LHCN-M2 (cell line): ENCODE measurements at places on chromosomes 5 and 9. TPM values are rescaled to one million over a fixed set of nuclear protein-coding genes. Genes with fewer than 3 reads are reported as not detected.

- peak; percentile 48 for DNase-seq
These were observed 32.0 kb upstream of the ADAM19 start for GRCh38 chr5:157607371-157608161.

DNA sequence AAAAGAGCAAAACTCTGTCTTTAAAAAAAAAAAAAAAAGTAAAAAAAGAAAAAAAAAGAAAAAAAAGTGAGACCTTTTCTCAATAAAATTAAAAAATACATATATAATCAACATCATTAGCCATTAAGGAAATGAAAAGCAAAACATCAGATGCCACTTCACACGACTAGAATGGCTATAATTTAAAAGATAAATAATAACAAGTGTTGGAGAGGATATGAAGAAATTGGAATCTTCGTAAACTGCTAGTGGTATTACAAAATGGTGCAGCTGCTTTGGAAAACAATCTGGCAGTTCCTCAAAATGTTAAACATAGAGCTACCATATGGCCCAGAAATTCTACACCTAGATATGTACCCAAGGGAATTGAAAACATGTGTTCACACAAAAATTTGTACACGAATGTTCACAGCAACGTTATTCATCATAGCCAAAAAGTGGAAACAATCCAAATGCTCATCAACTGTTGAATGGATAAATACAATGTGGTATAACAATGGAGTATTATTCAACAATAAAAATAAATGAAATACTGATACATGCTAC lies 45.3 kb upstream of the SIL1 start:
- DNase-seq, result peak; percentile 60

The PTPRD gene
- not detected in 2 replicates for total RNA-seq

DNA sequence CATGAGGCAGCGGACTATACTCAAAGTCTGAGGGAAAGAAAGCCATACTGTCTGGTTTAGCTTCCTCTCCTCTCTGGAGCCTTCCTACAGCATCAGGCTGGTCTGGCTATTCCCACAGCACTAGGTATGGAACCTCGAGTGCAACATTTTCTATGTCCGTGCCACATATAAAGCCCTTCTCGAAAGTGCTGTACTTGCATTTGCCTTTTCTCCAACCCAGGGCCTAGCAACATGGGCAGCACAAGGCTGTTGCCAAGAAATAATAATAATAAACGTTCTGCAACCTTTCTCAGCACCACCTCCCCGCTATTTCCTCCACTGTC lies 804 bp downstream of the MED10 start:
- no peak for DNase-seq

- no peak for DNase-seq
These were observed 272.8 kb downstream of the ICE1 start for GRCh38 chr5:5695266-5695665.
